Sigmoid colon (tissue), 7 donors: ENCODE measurements at places on chromosomes 5 and 9. TPM values are rescaled to one million over a fixed set of nuclear protein-coding genes. Genes with fewer than 3 reads are reported as not detected.

The SLC6A19 gene
- polyA plus RNA-seq, result 0.92 TPM

The SLC25A48 gene
- polyA plus RNA-seq, result 1.9 TPM

The PJA2 gene
- 35.4 TPM for polyA plus RNA-seq

The PCDHA9 gene
- polyA plus RNA-seq, result 0.01 TPM

The SLC36A3 gene
- not detected for polyA plus RNA-seq

The MYOZ3 gene
- 0.16 TPM for polyA plus RNA-seq

The NUDT12 gene
- polyA plus RNA-seq, result 7.3 TPM

The SLC36A2 gene
- polyA plus RNA-seq, result not detected

The SELENOP gene
- 1,116 TPM for polyA plus RNA-seq

The SPATA31C1 gene
- not detected for polyA plus RNA-seq

The C5orf52 gene
- polyA plus RNA-seq, result 0.48 TPM

The CATSPER3 gene
- polyA plus RNA-seq, result not detected

The ALDH1A1 gene
- polyA plus RNA-seq, result 186 TPM

The OR1L4 gene
- polyA plus RNA-seq, result not detected

The FCN1 gene
- polyA plus RNA-seq, result 1.2 TPM

The HTR1A gene
- polyA plus RNA-seq, result not detected

The ANP32B gene
- 160 TPM for polyA plus RNA-seq

The SEPTIN8 gene
- polyA plus RNA-seq, result 38.0 TPM

The SH3GL2 gene
- polyA plus RNA-seq, result 0.23 TPM

The DMGDH gene
- polyA plus RNA-seq, result not detected

The FOXE1 gene
- polyA plus RNA-seq, result not detected

The CD74 gene
- 596 TPM for polyA plus RNA-seq

The FBP2 gene
- not detected for polyA plus RNA-seq

The PDZD2 gene
- polyA plus RNA-seq, result 1.9 TPM

The SLCO6A1 gene
- polyA plus RNA-seq, result not detected

The TMEM174 gene
- polyA plus RNA-seq, result not detected

The C5orf34 gene
- polyA plus RNA-seq, result not detected

The DND1 gene
- 0.60 TPM for polyA plus RNA-seq

The GLRA1 gene
- not detected for polyA plus RNA-seq

The IFNK gene
- polyA plus RNA-seq, result not detected

The DAB2 gene
- polyA plus RNA-seq, result 17.9 TPM

The NDUFS4 gene
- 139 TPM for polyA plus RNA-seq

The ZNF883 gene
- polyA plus RNA-seq, result not detected

The PKD2L2 gene
- polyA plus RNA-seq, result not detected

The ZNF618 gene
- polyA plus RNA-seq, result 1.2 TPM

The SLC34A1 gene
- polyA plus RNA-seq, result 0.04 TPM

The RPL37 gene
- 2,184 TPM for polyA plus RNA-seq

The MUSK gene
- 0.46 TPM for polyA plus RNA-seq

The IFNE gene
- not detected for polyA plus RNA-seq

The CCL28 gene
- 18.0 TPM for polyA plus RNA-seq

The STK32A gene
- polyA plus RNA-seq, result under 0.01 TPM

The POU5F2 gene
- polyA plus RNA-seq, result 0.17 TPM

The NTNG2 gene
- not detected for polyA plus RNA-seq

The EGR1 gene
- 69.1 TPM for polyA plus RNA-seq

The IQGAP2 gene
- polyA plus RNA-seq, result 67.3 TPM

The IL13 gene
- 0.15 TPM for polyA plus RNA-seq

The S1PR3 gene
- 0.23 TPM for polyA plus RNA-seq
